Cerebellar cortex (tissue), 1 donor: ENCODE measurements at places on chromosomes 11 and 22.

- DNase-seq: no peak
Observed at GRCh38 chr11:63551091-63551888, 11.9 kb downstream of the PLAAT2 start.

DNA sequence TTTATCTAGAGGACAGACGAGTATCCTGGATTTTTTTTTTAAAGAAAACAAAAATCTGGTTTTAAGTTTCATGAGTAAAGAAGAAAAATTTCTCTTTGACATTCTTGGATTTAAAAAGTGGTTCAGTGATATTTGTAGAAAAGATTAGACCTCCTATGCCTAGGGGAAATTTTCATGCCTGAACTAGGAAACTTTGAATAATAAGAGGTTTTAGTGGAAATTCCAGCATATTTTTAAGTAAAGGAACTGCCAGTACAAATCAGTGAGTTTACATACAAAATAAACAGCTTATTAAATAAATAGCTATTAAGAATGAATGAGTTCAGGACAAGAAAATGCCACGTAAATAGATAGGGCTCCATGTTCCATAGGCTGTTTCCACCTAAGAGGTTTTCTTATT is 17.5 kb downstream of the JAM3 start:
- no peak for DNase-seq

GRCh38 chr22:31659246-31659645 is 2.8 kb downstream of the PISD start:
- no peak for DNase-seq

DNA sequence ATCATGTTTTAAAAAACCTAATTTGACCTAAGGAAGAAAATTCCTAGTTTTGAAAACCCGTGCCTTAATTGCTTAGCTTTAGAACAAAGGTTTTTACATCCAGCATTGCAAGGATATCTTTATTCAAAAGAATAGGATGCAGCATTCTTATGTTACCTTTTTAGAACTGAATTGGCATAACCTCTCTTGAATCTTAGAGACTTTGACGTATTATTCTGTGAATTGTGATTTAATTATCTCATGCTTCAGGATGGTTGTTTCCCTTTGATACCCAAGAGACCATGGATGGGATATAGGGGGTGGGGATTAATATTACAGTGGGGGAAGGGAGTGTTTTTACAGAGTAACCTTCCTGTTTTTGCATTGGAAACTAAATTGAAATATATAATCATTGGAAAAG is 49.4 kb downstream of the ARHGEF12 start:
- peak; percentile 62 for DNase-seq

DNA sequence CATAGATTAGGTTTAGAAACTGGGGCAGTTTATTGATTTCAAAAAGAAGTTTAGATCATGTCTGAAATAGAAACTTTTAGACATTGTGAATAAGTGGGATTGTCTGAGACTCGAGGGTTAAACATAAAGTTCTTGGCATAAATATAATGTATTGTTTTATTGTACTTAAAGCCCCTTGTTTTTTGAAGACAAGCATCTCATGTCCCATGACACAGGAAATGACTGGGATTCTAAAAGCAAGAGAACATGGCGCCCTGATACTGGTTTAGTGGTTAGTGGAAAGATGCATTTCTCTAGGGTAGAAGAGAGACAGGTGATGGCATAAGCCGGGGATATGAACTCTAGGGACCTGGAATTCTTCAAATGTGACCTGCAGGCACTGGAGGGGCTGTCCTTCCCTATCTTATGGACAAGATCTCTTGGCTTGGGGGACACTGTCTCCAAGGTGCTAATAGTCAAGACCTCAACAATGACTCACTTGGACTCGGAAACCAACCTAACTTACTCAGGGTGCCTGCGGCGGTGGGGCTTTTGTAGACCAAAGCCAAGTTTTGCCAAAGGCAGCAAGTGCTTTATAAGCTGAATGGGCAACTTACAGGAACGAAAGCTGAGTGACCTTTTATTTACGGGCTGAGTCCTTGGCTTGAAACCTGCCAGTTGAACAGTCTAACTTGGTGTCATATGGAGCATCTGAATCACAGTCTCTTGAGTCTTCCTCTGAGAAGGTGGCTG is 48.2 kb downstream of the UBASH3B start:
- DNase-seq: no peak

DNA sequence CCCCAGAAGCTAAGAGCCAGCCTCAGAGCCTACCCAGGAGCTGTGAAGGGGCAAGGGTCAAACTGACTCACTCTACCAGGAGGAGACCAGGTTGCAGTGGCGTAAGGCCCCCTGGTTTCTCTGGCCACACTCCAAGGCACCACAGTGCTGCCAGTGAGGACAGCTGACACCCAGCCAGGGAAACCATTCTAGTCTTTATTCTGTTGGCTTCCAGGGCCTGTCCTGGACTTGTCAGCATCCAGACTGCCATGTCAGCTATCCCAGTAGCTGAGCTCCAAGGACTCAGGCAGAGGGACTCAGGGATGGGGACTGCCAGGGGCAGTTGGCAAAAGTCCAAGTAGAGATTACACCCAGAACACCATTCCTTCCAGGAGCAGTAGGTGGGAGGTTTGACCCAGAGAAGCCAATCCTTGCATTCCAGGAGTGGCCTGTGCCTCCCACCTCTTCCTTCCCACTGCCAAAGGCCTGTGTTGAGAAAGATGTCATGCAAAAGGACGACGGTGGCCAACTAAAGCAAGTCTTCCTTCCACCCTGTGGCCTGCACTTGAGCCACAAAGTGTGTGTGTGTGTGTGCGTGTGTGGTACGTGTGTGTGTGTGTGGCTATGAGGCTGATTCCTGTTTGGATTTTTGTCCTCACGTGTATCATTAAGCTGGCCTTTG is 3.6 kb upstream of the MAPK8IP1 start:
- peak; percentile 63 for DNase-seq

- no peak for DNase-seq
Observed at GRCh38 chr11:98771791-98772190, 249.0 kb upstream of the CNTN5 start.
